Stimulated activated CD4-positive, alpha-beta T cell treated with anti-CD3 and anti-CD28 coated beads, Interleukin-12 subunit alpha, Interleukin-12 subunit beta, amount 100 ng/mL, for 4 hours (primary cell): ENCODE measurements at places on chromosomes 2 and 18.

DNA sequence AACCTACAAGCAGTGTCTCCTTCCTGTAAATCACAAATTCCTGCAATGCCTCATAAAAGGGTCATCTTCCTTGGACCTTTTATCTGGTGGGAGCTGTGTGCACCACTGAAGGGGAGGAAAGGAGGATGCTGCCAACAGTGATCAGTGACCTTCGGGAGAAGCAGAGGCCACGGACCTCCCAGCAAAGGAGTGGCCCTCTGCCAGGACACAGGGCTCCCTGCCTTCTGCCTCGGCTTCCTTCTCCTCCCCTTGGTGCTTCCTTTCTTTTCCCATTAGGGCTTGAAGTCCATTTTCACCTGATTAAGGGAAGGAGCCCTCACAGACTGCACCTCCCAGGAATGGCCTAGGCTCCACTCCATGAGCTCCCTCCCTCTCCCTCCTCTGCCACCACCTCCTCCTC is 85.3 kb upstream of the ITGA6 start:
- DNase-seq, result no peak

DNA sequence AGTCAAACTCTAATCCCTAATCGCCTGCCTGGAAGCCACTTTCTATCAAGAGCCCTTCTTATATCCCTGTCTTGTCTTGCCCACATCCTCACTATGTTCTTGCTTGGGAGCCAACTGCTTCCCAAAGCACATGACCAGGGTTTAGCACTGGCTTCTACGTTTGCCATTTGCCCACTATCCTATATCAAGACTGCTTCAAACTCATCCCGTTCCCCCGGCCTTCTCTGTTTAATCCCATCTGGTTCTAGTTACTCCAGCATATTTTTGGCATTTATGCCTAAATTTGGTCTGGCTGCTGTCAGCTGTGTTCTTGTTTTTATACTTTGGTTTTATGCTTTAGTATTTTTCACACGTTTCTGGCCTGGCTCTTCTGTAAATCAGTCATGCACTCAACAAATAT is 40.2 kb downstream of the POLR1A start:
- DNase-seq, result no peak

DNA sequence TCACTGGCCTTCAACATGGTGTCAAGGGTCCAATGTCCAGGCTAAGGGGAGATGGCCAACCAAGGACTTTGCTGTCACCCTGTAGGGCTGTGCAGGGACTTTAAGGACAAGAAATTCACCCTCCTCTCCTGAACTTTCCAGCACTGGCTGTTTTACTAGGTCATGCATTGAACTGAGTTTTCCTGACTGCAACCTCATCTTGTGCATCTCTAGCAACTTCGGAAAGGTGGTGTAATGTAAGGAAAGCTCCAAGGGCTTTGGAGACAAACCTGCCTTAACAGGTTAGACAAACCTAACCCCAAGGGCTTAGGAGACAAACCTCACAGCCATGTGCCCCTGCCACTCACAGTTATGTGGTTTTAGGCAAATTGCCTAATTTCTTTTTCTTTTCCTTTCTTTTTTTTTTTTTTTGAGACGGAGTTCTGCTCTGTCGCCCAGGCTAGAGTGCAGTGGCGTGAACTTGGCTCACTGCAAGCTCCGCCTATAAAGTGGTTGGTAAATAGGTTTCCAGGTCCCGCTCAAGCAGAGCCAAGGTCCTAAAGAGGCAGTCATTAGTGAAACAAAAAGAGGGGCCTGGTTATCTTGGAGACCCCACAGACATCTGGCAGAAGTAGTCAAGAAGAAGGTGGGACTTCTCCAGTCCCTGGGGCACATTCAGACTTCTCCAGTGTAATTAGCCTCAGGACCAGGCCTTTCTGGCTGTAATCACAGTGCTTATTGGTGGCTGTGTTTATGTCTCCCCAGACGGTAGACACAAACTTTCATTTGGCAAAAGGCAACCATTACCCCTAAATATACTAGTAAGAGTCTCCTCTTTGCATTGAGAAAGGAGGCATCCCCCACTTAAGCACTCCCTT is 37.6 kb upstream of the PMAIP1 start:
- no peak for DNase-seq

GRCh38 chr18:22838639-22839277 is 94.4 kb upstream of the RBBP8 start:
- no peak for DNase-seq
